ENCODE measurements at places on chromosomes 7 and 10.

DNA sequence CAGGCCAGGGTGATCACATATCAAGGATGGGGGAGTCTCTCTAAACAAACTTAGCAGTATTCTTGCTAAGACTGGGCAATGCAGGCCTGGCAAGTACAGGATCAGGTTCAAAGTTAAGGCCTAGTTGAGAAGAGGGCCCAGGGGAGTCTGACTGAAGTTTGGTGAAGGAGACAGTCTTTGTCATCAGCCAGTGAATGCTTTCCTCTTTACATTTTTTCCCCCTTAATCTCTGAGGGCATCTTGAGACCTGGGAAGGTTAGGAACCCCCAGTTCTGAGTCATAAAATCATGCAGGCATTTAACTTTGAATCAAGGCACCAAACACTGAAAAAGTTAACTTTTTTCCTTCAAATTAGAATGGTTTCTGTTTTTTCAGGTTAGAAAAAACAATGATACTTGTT lies 311.5 kb downstream of the REEP3 start:
- no peak for DNase-seq

GRCh38 chr7:94001396-94001795 lies 2.8 kb downstream of the BET1 start:
- DNase-seq: no peak

DNA sequence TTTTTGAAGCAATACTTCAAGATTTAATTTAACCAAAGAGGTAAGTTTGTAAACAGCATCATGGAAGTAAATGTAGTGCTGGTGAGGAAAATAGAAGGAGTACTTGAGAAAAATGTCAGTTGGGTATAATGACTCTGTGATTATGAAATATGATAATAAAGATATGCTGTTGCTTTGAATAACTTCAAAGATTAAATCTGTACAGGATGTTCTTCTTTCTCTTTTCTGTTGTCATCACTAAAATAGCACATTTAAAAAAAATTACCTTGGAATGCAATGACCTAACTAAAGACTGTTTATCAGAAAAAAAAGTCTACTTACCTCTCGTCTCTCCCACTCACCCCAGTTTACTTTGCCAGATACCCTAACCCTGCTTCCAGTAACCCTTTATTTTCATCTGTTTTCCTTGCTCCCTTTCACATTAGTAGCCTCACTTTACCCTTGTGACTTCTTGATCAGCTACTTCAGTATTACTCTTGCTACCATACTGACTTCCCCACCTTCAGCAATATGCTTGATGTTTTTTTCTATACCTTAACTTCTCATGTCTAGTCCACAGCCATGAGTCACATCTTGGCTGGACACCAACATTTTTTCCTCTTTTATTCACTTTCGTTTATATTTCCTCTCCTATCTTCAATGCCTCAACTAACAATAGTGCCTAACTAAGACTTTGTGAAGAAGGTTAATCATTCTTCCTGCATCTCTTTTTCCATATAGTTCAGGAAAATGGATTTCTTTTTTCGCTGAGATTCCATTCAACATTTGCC lies 29.7 kb upstream of the TAS2R16 start:
- no peak for DNase-seq

DNA sequence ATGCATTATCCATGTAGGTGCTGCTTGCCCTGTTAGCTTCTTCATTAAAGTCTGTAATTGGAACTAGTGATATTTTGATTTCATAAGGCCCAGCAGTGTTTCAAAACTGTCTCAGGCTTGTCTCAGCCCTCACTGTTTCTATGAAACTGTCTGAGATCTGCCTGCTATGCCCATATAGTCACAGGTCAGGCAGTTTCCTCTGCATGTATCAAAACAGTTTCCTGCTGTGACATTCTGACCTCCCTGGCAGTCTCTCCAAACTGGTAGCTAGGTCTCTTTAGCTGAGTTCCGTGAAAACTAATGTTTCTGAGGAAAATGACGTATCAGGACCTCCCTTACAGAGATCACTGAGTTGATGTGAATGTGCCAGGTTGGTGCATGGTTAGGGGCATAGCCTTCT lies 18.9 kb upstream of the SEMA3D start:
- no peak for DNase-seq

GRCh38 chr7:139915864-139916716 lies 87.0 kb downstream of the TBXAS1 start:
- no peak for DNase-seq

- DNase-seq: no peak
Observed at GRCh38 chr7:150979713-150980390, 1.7 kb upstream of the KCNH2 start.

GRCh38 chr10:22644222-22644621 lies 70.2 kb downstream of the PIP4K2A start:
- DNase-seq: no peak

GRCh38 chr7:117572856-117573620 lies 93.2 kb downstream of the CFTR start:
- no peak for DNase-seq

GRCh38 chr7:150373049-150373801 lies 4.6 kb downstream of the REPIN1 start:
- no peak for DNase-seq

- DNase-seq: no peak
Observed at GRCh38 chr7:135537905-135538304, 19.8 kb upstream of the NUP205 start.

- DNase-seq: no peak
Observed at GRCh38 chr7:14286036-14286435, 296.6 kb upstream of the ETV1 start.

- no peak for DNase-seq
Observed at GRCh38 chr7:131094685-131095084, 233.0 kb upstream of the MKLN1 start.

GRCh38 chr7:33511778-33512177 lies 382.4 kb downstream of the BBS9 start:
- DNase-seq: no peak

DNA sequence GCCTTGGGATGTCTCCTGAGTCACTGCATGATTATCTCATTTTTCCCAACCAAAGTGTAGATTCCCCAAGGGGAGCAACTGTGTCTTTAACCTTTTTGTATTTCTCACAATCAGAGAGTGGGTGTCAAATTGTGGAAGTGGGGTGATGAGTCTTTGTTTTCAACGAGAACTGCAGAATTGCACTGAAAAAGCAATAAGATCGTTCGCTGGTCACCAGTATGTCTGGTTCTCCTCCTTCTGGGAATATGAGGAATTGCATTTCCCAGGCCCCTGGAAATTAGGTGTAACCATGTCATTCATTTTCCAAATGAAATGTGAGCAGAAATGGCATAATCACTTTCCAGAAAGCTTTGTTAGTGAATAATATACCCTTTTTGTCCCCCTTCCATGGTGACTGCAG lies 326.9 kb downstream of the GPAM start:
- DNase-seq: no peak

DNA sequence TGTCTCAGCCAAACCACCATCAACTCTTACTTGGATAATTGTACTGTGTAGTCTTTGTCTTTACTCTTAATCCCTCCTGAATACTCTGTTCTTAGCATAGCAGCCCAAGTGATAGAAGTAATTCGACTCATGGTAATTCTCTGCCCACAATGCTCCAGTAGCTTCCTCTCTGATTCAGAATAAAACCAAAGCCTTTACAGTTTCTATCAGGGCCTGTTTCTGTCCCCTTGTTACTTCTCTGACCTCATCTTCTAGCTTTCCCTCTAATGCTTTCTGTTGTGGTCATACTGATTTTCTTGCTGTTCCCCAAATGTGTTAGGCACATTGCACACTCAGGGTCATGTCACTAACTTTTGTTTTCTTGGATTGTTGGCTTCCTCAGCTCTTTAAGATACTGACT lies 8.0 kb downstream of the ZNF518A start:
- no peak for DNase-seq

DNA sequence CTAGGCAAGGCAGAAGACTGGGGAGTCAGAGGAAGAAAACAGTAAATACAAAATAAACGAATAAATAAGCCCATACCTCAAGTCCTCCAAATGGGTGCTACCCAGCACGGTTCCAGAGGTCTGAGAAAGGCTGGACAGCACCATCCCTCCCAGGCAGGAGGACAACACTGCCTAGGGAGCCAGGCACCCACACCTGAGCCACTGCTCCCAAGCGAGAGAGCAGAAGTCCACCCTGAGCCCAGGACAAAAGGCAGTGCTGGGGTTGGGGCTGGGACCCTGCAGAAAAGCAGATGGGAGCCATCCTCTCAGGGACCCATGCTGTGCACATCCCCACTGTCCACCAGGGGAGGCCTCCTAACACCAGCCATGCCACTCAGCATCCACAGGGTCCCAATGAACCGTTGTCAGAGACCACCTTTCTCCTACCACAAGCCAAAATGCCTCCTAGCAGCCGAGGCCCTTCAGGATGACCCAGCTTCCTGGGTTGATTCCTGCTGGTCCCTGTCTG lies 16.2 kb downstream of the GFRA1 start:
- no peak for DNase-seq

DNA sequence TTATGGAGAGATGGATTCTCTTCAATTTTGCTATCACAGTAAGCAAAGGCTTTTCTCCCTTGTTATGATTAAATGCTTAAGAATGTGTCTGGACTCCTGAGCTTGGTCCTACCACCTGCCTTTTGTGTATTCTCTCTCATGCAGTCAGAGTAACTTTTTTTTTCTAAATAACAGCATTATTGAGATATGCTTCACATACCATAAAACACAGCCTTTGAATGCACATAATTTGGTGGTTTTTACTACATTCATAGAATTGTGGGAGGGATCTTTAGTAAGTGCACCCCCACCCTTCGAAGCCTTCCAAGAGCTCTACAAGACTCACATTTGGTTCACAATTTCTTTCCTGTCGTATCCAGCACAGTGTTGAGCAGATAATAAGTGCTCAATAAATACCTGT lies 175.5 kb downstream of the ADAM12 start:
- no peak for DNase-seq

DNA sequence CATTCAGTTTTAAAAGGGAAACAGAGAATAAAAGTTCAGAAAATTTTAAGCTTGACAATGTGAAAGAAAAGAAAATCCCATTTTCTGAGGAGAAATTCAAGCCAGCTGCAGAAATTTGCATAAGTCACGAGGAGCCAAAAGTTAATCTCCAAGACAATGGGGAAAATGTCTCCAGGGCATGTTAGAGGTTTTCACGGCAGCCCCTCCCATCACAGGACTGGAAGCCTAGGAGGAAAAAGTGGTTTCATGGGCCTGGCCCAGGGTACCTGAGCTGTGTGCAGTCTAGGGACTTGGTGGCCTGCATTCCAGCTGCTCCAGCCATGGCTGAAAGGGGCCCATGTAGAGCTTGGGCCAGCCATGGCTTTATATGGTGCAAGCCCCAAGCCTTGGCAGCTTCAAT lies 59.6 kb upstream of the NXPH1 start:
- no peak for DNase-seq

- no peak for DNase-seq
Observed at GRCh38 chr10:93790439-93790838, 32.7 kb downstream of the LGI1 start.

GRCh38 chr7:116283595-116284204 lies 73.4 kb downstream of the TES start:
- no peak for DNase-seq

DNA sequence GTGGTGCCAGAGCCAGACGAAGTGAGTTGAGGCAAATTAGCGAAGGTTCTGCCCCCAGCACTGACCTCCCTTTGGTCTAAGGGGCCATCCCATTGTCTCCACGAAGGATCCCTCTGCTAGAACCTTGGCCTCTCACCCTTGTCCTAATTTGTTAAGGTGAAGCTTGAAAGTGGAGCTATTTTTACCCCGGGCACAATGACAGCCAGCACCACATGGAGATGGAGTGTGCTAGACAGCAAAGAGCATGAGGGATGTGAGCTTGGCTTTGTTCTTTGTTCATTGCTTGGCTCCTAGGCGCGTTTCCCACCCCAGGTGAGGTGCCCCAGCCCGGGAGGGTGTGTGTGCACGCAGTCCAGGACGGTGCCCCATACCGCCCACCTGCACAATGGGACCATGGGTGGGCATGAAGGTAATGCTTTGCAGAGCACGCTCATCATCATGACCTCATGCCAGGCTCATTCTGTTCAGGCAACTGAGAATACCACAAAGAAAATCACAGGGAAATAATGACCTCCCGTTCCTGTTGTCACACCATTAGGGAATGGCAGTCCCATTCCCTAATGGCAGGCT lies 361.0 kb upstream of the FZD8 start:
- DNase-seq: no peak
